Thymus (tissue), 14 donors: ENCODE measurements at places on chromosomes 12 and 14. TPM values are rescaled to one million over a fixed set of nuclear protein-coding genes. Genes with fewer than 3 reads are reported as not detected.

GRCh38 chr12:8995021-8995775 lies 5.9 kb downstream of the KLRG1 start:
- no peak overlapping the region for H3K4me3 ChIP-seq
- H3K27me3 ChIP-seq = no peaks in the 10 kb centered on the region
- no peak for DNase-seq
- no peaks in the 10 kb centered on the region for H3K36me3 ChIP-seq
- H3K4me1 ChIP-seq = peaks cover 11% of the 10 kb centered on the region

The CDCA3 gene
- 44.3 TPM for total RNA-seq

The GARIN6 gene
- total RNA-seq = not detected

DNA sequence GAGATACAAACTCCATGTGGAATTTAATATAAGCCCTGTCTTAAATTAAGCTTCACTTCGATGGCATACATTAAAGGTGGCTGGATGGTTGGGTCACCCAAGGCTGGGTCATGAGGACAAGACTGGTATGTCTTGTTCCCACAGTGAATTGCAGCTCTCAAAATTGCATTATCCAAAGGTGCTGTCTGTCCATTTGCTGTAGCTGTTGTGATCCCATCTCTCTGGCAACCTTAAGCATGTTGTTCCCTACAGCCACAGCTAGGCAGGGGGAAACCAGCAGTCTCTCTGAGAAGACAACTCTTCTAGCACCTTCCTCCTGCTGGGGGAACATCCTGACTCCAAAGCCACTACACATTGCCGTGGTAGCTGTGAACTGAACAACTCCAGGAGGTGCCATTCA lies 187.0 kb downstream of the NUAK1 start:
- no peak overlapping the region for H3K4me3 ChIP-seq
- H3K27ac ChIP-seq = no peak overlapping the region
- H3K4me1 ChIP-seq = no peaks in the 10 kb centered on the region
- no peak for DNase-seq
- no peaks in the 10 kb centered on the region for H3K27me3 ChIP-seq

DNA sequence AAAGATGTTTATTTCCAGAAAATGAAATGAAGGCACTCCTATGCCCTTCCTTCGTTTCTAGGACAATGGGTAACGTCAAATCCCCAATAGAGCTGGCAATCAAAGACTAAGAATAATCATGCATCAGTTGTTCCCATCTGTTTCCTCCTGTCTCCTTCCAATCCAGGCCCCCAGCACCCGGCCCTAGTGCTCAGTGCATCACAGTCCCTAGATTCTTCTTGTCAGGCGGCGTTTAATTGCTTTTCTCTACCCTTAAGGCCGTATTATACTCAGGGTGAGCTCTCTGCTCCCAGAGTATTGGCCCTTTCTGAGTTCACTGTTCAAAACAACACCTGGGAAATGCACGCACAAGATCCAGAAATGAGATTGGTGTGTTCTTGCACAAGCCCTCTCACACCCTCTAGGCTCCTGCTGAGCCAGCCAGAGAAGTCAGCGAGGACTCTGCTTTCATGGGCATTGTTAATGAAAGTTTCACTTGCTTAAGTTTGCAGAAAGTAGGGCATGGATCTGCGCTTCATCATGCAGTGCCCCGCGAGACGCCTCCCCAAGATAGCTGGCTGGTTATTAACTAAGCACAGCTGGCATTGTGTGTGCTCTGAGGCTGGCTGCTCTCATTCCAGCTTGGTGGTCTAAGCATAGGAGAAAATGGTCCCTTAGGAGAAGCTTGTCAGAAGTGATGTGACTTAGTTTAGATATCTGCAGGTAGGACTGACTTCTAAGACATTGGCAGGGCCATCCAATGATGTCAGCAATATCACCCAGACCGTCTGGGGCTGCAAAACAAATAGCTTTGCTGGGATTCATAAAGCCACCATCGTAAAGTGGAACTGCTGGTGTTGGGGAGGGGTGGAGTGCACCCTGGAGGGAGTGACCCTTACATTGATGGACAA lies 28.7 kb downstream of the CRACR2A start:
- peaks cover 14% of the 10 kb centered on the region for H3K36me3 ChIP-seq
- H3K27me3 ChIP-seq = no peaks in the 10 kb centered on the region
- DNase-seq = no peak
- peaks cover 22% of the 10 kb centered on the region for H3K4me1 ChIP-seq

The SAMD4A gene
- 1.7 TPM for total RNA-seq

The RILPL1 gene
- 3.4 TPM for total RNA-seq

The KERA gene
- total RNA-seq = 0.05 TPM

- no peak overlapping the region for H3K27ac ChIP-seq
- no peak for DNase-seq
- no peaks in the 10 kb centered on the region for H3K36me3 ChIP-seq
Measured at GRCh38 chr14:50308363-50308915, 3.6 kb downstream of the L2HGDH start.

The LRRC10 gene
- total RNA-seq = 0.05 TPM

The PMCH gene
- 0.47 TPM for total RNA-seq

DNA sequence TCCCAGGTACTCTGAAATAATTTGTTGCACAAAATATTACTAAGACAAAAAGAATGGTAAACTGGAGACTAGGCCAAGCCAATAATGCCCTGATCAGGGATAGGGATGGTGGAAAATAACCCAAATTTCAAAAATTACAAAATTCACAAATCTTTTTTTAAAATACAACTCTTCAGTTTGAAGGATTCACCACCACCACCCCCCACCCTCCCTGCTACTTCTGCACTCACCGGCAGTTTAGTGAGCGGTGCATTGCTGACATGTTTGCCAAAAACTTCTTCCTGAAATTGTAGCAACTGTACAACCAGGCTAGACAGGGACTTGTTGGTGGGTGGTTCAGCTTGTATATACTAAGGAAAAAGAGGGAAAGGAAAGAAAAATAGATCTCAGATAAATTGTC lies 2.3 kb downstream of the SMARCC2 start:
- peaks cover 26% of the 10 kb centered on the region for H3K4me1 ChIP-seq
- no peak overlapping the region for H3K4me3 ChIP-seq
- DNase-seq = no peak
- H3K36me3 ChIP-seq = peaks cover 36% of the 10 kb centered on the region

- H3K27ac ChIP-seq = no peak overlapping the region
- peak overlapping the region; percentile 85 for H3K4me3 ChIP-seq
- H3K27me3 ChIP-seq = no peaks in the 10 kb centered on the region
- no peak for DNase-seq
- peaks cover 12% of the 10 kb centered on the region for H3K4me1 ChIP-seq
- peaks cover 36% of the 10 kb centered on the region for H3K36me3 ChIP-seq
Measured at GRCh38 chr12:56267443-56268071, 815 bp downstream of the COQ10A start.

The CMTM5 gene
- total RNA-seq = 0.05 TPM

GRCh38 chr12:121580959-121581685 lies at the start of gene KDM2B:
Gene KDM2B (minus strand): TSS chr12:121581023. CDS start chr12:121580911, 112 bp downstream.
- peak within 1 kb of the TSS; percentile 91 for H3K27ac ChIP-seq
- no peaks in the 10 kb centered on the region for H3K27me3 ChIP-seq
- DNase-seq = peak; percentile 38
- no peaks in the 10 kb centered on the region for H3K36me3 ChIP-seq
- peak within 1 kb of the TSS; percentile 58 for H3K4me3 ChIP-seq

- H3K4me1 ChIP-seq = no peaks in the 10 kb centered on the region
- no peaks in the 10 kb centered on the region for H3K27me3 ChIP-seq
- H3K27ac ChIP-seq = no peak overlapping the region
- H3K4me3 ChIP-seq = no peak overlapping the region
- no peak for DNase-seq
Measured at GRCh38 chr12:57299514-57300016, 48.6 kb upstream of the STAC3 start.

DNA sequence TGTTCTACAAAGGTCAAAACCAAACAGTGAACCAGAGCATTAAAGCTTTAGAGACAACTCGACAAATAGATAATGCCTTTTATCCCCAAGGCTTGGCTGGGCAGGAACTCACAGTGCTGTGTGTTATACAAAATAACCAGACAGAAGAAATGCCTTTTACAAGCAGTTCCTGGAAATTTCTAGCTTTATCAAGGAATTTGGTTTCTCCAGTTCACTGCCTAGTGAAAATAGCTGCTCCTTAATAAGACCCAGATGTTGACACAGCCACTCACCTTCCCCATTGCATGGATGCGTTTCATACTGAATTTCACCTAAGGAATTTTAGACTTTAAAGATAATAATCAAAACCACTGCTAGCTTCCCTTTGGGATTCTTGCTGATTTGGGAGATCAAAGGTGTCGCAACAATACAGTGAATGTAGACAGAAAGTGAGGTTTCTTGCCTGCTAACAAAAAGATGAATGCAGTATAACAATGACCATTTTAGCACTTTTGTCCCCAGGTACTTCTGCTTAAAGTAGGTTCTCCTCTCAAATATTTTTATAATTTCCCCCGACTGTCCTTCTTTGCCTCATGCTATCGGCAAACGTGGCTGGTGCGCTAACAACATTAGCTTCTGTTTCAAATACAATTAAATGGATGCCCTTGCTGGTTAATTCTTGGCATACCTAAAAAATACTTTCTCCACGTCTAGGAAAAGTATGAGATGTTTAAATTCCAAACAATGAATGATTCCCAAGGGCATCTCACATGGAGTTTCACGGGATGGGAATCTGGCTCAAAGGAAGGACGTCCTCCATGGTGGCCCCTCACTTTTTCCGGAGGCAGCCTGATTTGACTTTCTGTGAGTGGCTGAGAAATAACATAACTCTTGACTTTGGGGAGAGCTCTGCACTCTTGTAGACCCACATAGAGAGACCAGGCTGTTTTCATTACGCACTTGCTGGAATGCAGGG lies 162.4 kb downstream of the C12orf75 start:
- DNase-seq = no peak
- H3K27me3 ChIP-seq = no peaks in the 10 kb centered on the region
- H3K36me3 ChIP-seq = no peaks in the 10 kb centered on the region
- no peak overlapping the region for H3K4me3 ChIP-seq
- no peak overlapping the region for H3K27ac ChIP-seq
- H3K4me1 ChIP-seq = no peaks in the 10 kb centered on the region

DNA sequence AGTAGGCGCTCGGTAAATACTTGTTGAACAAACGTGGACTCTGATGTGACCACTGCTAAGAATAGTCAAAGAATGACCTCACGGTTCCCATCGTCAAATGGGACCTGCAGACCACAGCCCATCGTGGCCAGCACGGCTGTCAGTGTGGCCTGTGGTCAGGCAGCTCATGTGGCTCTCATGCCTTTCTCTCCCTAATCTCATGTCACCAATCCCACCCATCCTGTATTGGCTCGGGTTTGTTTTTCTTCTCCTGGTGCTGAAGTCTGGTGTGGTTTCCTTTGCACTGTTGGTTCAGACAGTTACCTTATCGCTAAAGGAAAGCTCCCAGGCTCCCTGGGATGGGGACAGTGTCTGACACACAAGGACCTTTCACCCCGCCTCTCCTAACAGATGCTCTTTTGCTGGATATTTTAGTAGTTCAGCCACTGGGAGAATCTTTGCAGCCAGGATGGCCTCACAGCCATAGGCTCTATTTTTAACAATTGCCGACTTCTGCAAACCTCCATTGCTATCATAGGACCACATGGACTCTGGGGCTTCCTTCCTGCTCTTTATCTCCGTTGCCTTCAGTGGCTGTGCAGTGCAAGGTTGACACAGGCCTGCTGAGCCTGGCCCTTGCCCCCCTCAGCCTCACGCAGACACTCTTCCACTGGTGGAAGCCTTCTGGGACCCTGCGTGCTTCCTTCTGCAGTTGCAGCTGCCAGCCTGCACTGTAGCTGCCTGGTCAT lies 293.1 kb upstream of the FKBP4 start:
- H3K4me3 ChIP-seq = no peak overlapping the region
- no peak for DNase-seq
- no peaks in the 10 kb centered on the region for H3K27me3 ChIP-seq
- no peak overlapping the region for H3K27ac ChIP-seq

DNA sequence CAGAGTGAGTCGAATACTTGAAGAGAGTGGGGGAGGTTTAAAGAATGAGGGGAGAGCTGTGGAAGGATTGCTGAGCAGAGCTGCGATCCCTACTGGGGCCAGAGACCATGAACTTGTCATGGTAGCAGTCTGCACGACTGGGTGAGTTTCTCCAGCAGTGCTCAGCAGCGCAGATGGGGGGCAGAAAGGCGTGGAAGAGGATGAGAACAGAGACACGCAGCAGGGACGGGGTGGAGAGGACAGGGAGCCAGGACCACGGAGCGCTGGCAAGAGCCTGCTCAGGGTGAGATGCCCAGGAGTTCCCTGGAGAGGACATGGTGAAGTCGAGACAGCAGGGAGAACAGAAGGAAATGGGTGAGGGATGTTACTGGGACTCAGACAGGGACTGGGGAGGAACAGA lies 2.1 kb upstream of the AQP6 start:
- H3K36me3 ChIP-seq = no peaks in the 10 kb centered on the region
- DNase-seq = no peak
- H3K4me3 ChIP-seq = no peak overlapping the region
- H3K27ac ChIP-seq = no peak overlapping the region
- peaks cover 10% of the 10 kb centered on the region for H3K4me1 ChIP-seq

The TEX52 gene
- total RNA-seq = 0.09 TPM

DNA sequence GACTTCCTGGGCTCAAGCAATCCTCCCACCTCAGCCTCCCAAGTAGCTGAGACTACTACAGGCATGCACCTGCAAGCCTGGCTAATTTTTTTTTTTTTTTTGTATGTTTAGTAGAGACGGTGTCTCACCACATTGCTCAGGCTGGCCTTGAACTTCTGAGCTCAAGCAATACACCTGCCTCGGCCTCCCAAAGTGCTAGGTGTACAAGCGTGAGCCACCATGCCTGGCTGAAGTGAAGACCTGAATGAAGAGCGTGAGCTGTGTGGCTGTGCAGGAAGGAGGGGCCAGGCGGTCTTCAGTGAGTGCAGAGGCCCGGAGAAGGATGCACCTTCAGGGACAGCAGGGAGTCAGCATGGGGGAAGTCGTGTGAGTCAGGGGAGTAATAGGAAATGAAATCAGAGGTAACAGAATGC lies 14.9 kb upstream of the NFKBIA start:
- no peaks in the 10 kb centered on the region for H3K36me3 ChIP-seq
- no peak overlapping the region for H3K27ac ChIP-seq
- DNase-seq = no peak

The PLBD2 gene
- 2.5 TPM for total RNA-seq

DNA sequence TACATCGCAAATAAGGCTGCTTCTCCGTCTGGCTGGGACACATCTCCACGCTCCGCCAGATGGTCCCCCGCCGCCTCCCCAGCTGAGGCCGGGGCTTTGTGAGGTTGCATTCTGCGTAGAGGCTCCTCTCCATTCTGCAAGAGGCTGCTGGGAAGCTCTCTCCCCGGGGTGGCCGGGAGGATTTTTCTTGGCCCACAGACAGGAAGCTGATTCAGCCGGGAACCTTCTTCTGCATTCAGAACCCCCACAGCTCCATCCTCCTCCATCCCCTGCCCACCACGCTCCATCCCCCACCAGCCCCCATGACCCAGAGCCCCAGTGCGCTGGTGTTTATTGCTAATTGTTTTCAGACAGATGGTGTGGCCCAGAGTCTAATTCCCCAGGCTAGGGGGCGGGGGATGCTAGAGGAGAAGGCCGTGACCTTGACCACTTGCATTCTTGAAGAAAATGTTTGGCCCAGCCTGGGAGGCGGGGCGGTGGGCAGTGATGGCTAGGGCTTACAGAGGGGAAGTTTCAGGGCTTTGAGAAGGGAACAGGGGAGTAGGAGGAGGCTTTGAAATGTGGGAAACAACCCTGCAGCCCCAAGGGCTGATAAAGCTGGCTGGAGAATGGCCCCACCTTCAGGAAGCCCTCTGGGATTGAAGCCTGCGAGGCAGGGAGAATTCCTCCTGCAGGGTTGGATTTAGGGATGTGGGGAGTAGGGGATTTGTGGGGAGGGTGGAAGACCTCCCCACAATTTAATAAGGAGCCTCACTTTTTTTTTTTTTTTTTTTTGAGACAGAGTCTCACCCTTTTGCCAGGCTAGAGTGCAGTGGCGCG lies 88.5 kb upstream of the NCOR2 start:
- H3K27ac ChIP-seq = peak overlapping the region; percentile 74
- H3K4me3 ChIP-seq = no peak overlapping the region
- H3K4me1 ChIP-seq = peaks cover 18% of the 10 kb centered on the region
- H3K27me3 ChIP-seq = no peaks in the 10 kb centered on the region
- DNase-seq = peak; percentile 45
